ENCODE measurements at places on chromosomes 16 and 17.
A peak's percentile ranks its signal among the peaks of the same experiment; 100 is the strongest.

- DNase-seq: no peak
These were observed 82.2 kb downstream of the PLXDC1 start for GRCh38 chr17:39069114-39069756.

GRCh38 chr17:71455219-71455618 is 665.6 kb upstream of the SOX9 start:
- DNase-seq: no peak

- DNase-seq: no peak
These were observed 3.5 kb upstream of the C16orf74 start for GRCh38 chr16:85754413-85754812.

GRCh38 chr17:3935825-3936355 is 19.6 kb upstream of the P2RX1 start:
- DNase-seq: no peak

- DNase-seq: no peak
These were observed 33.4 kb downstream of the SNX29 start for GRCh38 chr16:12009922-12010321.

GRCh38 chr17:81803728-81804558 is at the start of gene GCGR:
Gene GCGR, plus strand, starts transcription at chr17:81804150. Its CDS starts 4,869 bp downstream, at chr17:81809019.
- DNase-seq: no peak

DNA sequence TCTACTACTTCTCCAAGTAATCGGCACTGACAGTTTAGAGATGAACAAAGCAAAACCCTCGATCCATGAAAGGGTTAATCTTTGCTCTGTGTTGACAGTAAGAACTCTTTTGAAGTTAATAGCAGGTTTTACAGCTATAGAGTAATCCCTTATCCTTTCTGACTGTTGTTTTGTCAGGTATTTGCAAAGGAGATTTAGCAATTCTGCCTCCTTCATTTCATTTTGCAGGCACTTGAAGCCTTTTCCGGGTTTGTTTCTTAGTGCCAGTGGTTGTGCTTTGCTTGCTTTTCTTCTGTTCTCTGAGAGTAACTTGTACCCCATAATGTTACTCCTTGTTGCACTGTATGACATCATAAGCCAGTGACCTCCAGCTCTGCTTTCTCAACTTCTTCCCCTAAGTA is 64.5 kb downstream of the TANGO6 start:
- DNase-seq: no peak

DNA sequence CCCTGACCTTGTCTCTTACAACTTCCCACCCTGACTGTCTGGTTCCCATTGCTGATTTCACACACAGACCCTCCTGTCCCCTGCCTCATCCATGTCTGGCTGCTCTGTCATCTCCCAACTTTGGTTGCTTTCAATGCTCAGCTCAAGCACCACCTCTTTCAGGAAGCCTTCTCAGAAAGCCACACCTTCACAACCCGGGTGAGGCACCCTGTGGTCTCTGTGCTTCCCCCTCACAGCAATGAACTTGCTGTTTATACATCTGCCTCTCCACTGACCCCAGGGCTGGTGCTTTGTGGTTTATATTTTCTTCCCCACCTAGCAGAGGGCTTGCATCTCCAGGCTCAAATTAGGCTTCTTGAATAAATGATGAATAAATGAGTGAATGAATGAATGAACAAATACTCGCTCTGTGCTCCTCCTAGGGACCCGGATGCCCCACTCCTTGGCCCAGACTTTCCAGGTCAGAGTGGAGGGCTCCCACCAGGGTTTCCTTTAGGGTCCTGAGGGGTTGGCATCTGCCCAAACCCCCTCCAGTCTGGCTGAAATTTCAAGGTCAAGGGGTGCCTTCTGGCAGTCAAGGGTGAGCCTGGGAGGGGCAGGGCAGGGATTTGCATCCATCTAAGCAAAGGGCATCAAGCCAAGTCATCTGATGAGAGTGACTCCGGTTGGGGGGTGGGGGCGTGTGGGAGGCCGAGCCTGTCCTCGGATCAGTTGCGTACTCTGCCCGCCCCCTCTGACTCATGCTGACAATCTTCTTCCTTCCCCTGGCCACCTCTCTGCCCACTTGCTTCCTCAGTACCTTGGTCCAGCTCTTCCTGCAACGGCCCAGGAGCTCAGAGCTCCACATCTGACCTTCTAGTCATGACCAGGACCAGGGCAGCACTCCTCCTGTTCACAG is at the start of gene ITGAX:
ITGAX (plus strand) TSS at position 783 of the 898 bp plus-strand sequence; CDS start at position 862, 79 bp downstream.
- peak; percentile 34 for DNase-seq

- peak; percentile 35 for DNase-seq
These were observed 32.8 kb downstream of the HIC1 start for GRCh38 chr17:2087597-2088211.

- no peak for DNase-seq
These were observed 229.5 kb upstream of the ASIC2 start for GRCh38 chr17:33522623-33523022.

DNA sequence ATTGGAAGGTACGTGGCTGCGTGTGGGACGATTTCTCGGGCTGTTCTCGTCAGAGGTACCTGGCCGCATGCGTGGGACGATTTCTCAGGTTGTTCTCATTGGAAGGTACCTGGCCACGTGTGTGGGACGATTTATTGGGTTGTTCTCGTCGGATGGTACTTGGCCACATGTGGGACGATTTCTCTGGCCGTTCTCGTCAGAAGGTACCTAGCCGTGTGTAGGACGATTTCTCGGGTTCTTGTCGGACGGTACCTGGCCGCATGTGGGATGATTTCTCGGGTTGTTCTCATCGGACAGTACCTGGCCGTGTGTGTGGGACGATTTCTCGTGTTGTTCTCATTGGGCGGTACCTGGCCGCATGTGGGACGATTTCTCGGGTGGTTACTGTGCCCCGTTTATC is 50.1 kb upstream of the GNG13 start:
- no peak for DNase-seq

- no peak for DNase-seq
These were observed 127.0 kb upstream of the MON1B start for GRCh38 chr16:77064037-77064436.

GRCh38 chr16:66652661-66653360 is 43.7 kb downstream of the CMTM4 start:
- DNase-seq: no peak

- DNase-seq: no peak
These were observed 76.6 kb downstream of the NLK start for GRCh38 chr17:28119046-28119445.

DNA sequence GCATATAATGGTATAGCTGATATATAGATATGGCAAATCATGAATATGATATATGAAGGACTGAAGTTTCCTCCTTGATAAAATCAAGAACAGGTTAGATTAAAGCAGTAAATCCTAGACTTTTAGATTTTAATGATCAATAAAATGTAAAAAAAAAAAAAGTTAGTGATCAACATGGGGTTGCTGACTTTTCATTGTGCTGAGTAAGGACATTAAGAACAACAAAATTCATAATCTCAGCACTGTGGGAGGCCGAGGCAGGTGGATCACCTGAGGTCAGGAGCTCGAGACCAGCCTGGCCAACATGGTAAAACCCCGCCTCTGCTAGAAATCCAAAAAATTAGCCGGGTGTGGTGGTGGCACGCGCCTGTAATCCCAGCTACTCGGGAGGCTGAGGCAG is 10.4 kb upstream of the CHD3 start:
- no peak for DNase-seq

- no peak for DNase-seq
These were observed 8.0 kb upstream of the TEDC2 start for GRCh38 chr16:2451851-2452320.

DNA sequence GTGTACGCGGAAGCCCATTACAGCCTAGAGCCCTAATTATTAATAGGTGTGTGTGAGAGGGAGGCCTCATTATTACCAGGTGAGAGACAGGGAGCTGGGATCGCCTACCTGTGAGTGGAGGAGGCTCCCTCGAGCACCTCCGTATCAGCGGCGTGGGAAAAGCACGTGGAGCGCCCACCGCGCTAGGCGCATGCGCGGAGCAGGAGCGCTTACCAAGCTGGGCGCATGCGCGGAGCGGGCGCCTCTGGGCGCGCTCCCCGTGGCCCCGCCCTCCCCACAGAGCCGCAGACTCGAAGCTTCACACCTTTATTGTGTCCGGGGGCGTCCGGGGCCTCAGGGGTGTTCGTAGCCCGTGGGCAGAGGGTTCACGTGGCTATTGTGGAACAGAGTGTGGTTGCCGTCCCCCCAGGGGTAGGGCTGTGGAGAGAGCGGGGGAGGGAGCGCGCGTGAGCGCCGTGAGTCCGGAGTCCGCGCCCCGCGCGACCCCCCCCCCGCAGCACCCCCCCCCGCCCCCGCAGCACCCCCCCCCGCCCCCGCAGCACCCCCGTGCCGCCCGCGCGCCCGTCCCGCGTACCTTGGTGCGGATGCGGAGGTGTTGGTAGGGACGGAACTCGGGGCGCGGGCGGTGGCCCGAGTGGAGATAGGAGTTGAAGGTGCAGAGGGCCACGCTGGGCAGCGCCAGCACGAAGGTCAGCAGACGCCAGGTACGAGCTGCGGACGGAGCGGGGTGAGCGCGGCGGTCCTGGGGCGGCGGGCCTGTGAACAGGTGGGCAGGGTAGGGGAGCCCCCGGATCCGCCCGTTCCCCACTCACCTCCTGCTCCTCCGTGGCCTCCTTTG is 500 bp downstream of the COX6A2 start:
- peak; percentile 54 for DNase-seq

GRCh38 chr17:55722742-55723487 is at the start of gene TMEM100:
Gene TMEM100, minus strand, starts transcription at chr17:55722864. Its CDS starts 1,794 bp downstream, at chr17:55721070.
- no peak for DNase-seq

- DNase-seq: no peak
These were observed 24.0 kb upstream of the C16orf78 start for GRCh38 chr16:49349446-49350168.

DNA sequence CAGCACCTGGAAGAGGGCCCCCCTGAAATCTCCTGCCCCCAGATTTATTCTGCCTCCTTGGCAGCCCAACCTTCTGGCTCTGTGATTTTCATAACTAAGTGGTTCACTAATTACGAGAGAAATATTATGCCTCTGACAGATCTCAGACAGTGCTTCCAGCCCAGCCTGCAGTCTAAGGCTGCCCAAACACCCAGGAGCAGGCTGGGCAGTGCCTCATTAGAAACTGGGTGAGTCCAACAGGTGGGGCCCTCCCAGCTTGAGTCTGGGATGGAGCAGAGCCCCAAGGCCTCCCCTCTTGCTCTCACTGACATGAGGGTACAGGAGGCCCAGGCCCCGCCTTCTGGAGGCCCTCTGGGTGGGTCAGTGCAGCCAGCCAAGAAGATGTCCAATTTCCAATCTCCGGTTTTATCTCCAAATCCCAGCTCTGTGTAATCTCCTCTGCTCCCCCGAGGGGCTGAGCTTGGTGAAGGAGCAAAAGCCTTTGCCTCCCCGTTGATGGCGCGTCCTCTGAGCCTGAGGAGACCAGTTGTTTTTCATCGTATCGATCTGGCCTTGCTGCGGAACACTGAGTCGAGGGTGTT is 20.1 kb upstream of the ABCC3 start:
- DNase-seq: no peak

DNA sequence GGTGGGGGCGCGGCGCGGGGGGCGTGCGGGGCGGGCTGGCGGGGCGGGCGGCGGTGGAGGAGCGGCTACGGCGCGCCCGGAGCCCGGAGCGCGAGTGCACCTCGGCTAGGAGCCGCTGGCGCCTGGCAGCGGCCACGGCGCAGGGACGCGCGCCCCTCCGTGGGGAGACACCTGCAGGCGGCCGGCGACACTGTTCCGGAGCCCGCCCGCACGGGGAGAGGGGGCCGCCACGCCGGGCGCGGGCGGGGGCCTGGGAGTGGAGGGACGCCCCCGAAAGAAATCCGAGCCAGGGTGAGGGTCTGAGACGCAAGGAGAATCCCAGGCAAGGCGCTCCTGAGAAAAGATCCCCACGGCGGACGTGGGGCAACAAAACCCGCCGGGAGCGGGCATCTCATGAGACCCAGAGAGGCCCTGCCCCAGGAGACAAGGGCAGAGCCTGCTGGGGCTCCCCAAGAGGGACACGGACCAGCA is at the start of gene GSG1L:
GSG1L (minus strand) TSS at position 124 of the 471 bp plus-strand sequence. CDS start 290 bp downstream, outside the sequence.
- no peak for DNase-seq

DNA sequence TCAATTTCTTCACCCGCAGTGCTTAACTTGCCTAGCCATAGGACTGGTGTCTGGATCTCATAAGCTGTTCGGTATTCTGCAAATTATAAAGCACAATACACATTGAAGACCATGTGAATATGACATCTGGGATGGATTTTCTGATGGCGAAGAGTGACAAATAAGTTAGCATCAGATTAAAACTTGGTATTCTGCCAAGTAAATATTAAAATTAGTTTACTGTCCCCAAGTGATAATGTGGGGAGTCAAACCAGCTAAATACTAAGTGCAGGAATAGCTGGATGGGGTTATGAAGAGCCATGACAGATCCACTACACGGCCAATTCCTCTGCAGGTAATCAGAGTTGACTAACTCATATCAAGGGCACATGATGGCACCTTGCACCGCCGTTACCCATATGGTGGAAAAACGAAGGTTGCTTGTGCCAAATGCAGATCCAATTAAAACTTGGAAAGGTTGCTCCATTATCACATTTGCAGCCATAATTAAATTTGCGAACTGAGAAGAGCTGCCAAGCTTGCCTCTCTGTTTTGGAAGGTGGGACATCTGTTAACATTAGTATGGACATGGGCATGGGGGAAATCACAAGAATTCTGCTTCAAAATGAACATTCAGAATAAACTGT is 114.9 kb upstream of the TOM1L1 start:
- DNase-seq: no peak

DNA sequence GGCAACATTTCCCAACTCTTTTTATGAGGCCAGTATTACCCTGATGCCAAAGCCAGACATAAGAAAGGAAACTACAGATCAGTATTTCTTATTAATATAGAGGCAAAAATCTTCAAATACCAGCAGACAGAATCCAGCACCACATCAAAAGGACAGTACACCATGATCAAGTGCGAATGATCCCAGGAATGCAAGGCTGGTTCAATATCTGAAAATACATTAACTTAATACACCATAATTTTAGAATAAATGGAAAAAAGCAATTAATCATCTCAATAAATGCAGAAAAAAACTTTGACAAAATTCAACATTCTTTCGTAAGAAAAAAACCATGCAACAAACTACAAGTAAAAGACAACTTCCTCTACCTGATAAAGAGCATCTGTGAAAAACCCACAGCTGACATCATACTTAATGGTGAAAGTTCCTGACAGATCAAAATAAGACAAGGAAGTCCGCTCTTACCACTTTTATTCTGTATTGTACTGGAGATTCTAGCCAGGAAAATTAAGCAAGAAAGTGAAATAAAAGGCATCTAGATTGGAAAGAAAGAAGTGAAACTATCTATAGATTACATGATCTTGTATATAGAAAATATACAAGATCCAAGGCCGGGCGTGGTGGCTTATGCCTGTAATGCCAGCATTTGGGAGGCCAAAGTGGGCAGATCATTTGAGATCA is 26.4 kb upstream of the MAPK3 start:
- DNase-seq: no peak

GRCh38 chr16:70565053-70565452 is 41.4 kb downstream of the SF3B3 start:
- DNase-seq: no peak

GRCh38 chr17:31688701-31689100 is 170.3 kb downstream of the COPRS start:
- no peak for DNase-seq

- no peak for DNase-seq
These were observed 38.9 kb downstream of the KANSL1 start for GRCh38 chr17:46154151-46154816.

GRCh38 chr17:6069539-6070429 is at the start of gene WSCD1:
Gene WSCD1, plus strand, starts transcription at chr17:6070379. Its CDS starts 10,280 bp downstream, at chr17:6080659.
- DNase-seq: no peak
